ENCODE measurements at places on chromosomes 5 and 9. TPM values are rescaled to one million over a fixed set of nuclear protein-coding genes. Genes with fewer than 3 reads are reported as not detected.

Gene DOCK8
- total RNA-seq: 2.0 TPM

DNA sequence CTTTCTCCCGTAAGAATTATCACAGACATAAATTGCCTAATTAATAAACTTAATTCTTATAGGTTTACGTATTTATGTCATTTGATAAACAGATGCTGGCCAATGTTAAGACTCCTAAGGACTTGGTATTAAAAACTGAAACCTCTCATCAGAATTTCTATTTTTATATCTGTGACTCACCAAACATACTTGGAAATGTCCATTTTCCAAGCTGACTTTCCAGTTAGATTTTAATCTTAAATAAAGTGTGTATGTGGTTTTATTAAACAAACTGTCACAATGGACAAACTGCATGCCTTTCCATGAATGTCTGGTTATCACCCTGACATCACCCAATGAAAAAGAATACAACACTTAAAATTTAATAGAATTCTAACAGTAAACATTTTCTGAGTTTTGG lies 12.6 kb upstream of the COL23A1 start:
- H3K4me1 ChIP-seq: no peaks in the 10 kb centered on the region
- H3K27ac ChIP-seq: no peak overlapping the region
- no peak for DNase-seq
- H3K4me3 ChIP-seq: no peak overlapping the region
- peaks cover 38% of the 10 kb centered on the region for H3K36me3 ChIP-seq

Gene SYK
- total RNA-seq: 5.6 TPM

DNA sequence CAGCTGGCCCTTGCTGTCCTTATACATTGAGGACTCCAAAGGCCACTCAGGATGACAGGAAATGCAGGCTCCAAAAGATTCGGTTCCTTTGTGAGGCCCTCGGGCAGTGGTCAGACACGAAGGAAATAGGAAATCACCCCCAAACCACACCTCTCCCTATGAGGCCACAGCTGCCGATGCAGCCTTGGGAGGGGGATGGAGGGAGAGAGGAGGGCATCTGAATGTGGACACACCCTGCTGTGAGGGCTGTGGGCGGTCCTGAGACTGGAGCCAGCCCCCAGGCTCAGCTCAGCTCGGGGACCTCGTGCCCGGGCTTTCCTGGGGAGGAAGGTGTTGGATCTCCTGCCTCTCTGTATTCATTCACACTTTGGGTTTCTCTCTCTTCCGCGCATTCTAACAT lies 2.7 kb upstream of the CLPTM1L start:
- H3K4me3 ChIP-seq: no peak overlapping the region
- no peak overlapping the region for H3K27ac ChIP-seq
- H3K27me3 ChIP-seq: no peaks in the 10 kb centered on the region
- peaks cover 12% of the 10 kb centered on the region for H3K4me1 ChIP-seq

Measured in H1 (cell line).